Globus pallidus (tissue), 1 donor: ENCODE measurements at places on chromosomes 5 and 9.
A peak's percentile ranks its signal among the peaks of the same experiment; 100 is the strongest.

GRCh38 chr5:57370376-57370775, 112.2 kb downstream of the ACTBL2 start:
- no peak for DNase-seq

- DNase-seq, result no peak
Measured at GRCh38 chr9:105883847-105884246, 189.5 kb downstream of the TMEM38B start.

GRCh38 chr9:15248621-15249020, 58.4 kb downstream of the TTC39B start:
- DNase-seq, result no peak

GRCh38 chr9:101840694-101841188, 102.3 kb upstream of the GRIN3A start:
- no peak for DNase-seq

DNA sequence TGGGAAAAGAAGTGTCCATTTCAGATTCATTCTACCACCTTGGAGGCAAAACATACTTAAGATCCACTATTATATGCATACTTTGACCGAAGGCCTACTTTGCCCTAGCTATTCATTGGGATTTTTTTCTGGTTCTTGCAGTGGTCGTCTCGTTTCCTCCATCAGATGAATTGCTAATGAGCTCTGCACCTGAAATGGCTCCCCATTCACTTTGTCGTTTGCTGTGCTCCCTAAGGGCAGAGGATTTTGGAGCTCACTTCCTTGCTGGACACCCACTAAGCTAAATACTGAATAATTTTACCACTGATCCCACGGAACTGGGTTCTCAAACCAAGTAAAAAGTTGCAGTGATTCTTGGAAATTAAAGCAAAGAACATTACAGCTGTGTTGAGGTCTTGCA, 1.9 kb downstream of the KDM3B start:
- DNase-seq, result no peak

GRCh38 chr9:134331186-134332025, 5.2 kb downstream of the RXRA start:
- DNase-seq, result no peak

DNA sequence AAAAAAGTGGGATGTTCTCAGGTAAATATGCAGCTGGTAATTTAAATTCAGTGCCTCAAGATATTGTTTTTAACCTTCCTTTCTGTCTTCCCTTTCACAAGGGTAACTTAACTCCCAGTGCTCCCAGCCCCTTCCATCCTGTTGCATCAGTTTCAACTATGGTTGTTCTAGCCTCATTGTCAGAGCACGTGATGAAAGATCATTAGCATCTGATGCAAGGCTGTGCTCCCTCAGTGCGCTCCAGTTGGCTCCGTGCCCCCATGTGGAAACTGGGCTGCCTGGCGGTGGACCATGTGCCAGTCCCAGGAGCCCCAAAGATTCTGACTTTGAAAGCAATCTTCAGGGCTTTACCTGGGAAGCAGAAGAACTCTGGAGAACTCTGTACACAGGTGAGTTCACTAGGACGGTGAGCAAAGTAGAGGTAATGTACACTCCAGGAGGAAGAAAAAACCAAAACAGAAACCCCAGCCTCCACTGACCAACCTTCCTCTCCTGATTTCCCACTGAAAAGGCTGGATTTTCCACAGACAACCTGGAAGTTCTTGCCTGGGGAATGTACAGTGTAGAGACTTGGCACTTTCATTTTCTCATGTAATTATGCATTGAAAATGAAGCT, 96.9 kb downstream of the SLC1A3 start:
- DNase-seq, result no peak

DNA sequence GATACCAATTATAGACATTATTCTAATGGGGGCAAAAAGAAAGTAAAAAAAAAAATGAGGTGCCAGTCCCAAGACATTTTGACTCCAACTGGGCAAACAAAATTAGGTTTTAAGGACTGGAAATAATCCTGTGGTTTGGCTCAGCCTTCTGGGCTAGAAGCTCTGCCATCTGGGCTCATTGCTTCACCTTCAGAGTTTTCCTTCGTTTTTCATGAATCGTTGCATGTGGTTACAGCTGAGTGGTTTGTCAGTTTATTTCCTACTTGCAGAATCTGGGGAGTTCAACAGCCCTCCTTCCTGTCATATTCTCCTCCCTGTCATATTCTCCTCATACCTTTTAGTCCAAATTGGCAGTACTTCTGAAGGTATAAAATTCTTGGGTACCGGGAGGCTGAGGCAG, 12.0 kb downstream of the UGT3A2 start:
- DNase-seq, result no peak

DNA sequence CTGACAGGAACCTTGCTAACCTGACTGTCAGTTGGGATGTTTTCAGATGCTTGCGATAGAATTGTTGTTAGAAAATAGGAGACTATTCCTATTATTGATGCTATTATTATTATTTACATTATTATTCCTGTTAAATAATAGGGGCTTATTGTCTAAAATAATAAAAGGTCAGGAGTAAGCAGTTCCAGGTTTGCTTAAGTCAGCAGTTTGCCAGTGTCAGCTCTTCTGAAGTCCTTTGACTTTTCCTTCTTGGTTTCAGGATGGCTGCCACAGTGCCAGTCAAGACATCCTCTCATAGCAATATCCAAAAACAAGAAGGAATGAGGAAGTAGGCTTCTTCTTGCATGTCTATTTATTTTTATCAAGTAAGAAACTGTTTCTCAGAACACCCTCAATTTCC, 141.7 kb upstream of the MARCHF11 start:
- no peak for DNase-seq

GRCh38 chr5:129670957-129671500, 76.9 kb upstream of the MINAR2 start:
- DNase-seq, result no peak

- no peak for DNase-seq
Measured at GRCh38 chr5:39371367-39371635, 7.0 kb upstream of the C9 start.

GRCh38 chr5:120365656-120366446, 98.2 kb upstream of the PRR16 start:
- DNase-seq, result no peak

DNA sequence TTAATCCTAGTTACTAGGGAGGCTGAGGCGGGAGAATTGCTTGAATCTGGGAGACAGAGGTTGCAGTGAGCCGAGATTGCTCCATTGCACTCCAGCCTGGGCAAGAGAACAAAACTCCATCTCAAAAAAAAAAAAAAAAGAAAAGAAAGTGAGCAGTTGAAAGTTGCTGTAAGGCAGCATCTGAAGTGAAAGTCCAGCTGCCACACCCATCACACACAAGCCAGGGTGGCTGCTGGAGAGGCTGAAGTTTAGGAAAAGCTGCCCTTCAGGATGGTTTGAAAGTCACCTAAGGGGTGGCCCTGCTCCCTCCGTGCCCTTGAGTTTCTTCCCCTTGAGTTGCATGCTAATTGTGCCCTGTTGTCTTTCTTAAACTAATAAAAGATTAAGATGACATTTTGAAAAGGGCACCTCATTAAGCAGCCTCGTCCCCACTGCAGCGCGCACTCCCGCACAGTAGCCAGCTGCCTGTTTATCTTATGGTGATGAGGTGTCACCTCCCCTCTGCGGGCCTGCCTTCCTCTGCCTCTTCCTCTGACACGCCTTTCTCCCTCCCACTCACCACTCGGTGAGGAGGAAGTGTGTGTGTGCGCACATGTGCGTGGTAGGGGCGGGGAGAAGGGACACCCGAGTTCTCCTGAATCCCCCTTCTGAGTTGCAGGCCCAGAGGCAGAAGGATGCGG, 104.2 kb upstream of the PANK3 start:
- no peak for DNase-seq

DNA sequence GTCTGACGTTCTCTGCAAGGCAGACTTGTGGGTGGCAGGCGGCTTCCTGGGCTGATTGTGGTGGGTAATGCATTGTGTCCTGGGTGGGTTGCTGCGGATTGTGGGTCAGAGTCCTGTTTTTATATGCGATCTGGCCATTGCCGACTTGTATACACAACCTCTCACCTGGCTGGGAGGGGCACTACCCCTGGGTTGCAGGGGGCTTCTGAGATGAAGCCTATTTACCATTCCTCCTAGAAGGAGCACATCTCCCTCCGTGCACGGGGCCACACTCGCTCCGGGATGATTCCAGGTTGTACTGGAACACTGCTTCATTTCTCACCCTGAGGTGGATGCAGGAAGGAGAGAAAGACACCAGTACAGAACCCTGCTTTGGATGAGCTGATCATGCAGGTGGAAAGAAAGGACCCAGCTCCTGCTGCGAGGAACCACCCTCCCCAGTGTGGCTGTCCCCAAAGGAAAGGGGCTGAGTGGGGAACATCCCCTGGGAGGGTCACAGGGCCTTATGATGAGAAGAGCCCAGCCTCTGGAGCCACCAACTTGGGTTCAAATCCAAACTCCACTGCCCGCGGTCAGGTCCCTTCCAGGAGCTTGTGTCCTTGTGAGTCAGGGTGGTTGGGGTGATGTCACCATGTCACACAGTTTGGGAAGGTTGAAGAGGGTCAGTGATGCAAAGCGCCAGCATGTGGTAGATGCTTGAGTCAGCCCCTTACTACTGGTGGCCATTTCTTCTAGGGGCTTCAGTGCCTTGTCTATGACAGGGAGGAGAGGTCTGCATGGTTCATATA, 151.8 kb upstream of the COL5A1 start:
- DNase-seq, result no peak

DNA sequence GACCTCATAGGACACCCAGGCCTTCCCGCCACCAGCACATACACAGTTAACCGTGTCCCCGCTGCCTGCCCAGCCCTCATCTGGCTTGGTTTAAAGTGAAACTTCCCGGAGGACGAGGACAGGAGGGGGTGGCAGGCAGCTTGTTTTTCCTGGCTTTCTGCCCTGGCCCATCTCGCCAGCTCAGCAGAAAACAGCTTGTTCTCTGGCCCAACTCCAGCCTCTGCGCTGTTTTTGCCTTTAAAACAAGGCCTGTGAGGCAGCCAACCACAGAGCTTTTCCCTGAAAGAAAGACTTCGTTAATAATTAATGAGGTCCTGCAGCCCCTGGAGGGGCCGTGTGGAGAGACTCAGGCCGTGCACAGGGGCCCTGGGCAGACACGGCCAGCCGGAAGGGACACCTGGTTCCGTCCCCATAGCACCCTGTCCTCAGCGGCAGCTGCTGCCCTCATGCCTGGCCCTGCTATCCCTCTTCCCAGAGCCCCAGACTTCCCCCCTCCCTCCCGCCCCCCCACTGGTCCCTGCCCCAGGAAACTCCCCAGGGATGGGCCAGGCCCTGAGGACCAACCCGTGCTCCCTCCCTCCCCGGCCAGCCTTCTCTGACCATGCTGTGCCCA, 108.7 kb downstream of the RXRA start:
- peak; percentile 96 for DNase-seq

- DNase-seq, result no peak
Measured at GRCh38 chr5:178670351-178670885, 43.6 kb upstream of the CLK4 start.

DNA sequence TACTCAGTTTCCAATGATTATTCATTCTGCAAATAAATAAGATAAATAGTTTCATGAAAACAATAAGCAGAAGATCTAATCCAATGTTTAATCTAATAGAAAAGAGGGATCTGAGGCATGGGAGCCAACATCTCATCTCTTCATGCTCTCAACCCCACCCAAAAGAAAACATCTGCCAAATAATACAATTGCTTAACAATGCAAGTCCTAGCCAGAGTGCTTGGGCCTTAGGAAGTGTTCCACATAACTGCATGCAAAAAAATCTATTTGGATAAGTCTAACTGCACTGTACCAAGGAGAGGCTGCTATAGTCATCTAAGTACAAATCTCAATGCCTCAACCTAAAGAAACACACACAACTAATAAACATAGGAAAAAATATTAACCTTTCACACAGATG, 606.0 kb downstream of the CDH9 start:
- DNase-seq, result no peak

DNA sequence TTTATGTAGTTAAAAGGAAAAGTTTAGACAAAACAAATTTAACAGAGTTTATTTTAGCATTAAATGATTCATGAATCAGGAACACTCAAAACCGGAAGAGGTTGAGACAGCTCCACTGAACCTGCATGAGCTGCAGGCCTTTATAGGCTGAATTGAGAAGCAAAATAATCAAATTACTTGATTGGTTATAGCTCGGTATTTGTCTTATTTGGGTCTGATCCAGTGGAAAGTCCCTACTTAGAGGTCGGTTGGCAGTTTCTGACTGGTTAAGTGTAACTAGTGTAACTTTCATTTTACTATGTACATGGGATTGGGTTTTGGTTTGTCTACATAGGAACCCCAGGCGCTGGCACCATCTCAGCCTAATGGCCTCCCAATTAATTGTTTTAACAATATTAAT, 74.1 kb upstream of the PIK3R1 start:
- no peak for DNase-seq

DNA sequence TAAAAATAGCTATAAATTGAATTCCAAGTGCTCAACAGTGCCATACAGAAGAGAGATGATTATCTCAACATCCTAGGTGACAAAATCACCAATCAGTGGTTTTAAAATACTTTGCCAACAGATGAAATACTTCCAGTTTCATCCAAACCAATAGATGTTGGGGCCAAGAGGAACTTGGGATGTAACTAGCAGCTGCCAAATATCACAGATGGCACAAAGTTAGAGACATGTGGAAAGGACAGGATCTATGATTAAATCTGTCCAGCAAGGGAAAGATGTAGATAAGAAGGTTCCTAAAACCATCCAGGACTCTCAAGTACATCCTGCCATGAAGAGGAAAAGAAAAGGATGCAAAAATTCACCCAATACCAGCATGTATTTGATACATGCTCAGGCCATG, 23.8 kb downstream of the TRPM3 start:
- no peak for DNase-seq

DNA sequence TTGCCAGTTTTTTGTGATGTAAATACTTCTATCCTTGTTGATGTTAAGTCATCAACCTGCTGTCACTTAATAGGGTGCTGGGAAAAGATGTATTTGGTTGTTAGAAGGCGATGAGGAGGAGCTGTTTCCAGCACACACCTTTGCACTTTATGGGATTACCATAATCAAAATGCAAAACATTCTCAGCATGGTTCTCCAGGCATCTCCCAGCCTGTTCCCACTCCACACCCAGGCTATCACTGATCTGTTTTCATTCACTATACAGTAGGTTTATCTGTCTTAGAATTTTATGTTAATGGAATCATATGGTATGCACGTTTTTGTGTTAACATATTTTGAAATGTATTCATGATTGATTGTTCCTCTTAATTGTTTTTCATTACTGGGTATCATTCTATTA, 35.9 kb downstream of the PCSK5 start:
- DNase-seq, result no peak

DNA sequence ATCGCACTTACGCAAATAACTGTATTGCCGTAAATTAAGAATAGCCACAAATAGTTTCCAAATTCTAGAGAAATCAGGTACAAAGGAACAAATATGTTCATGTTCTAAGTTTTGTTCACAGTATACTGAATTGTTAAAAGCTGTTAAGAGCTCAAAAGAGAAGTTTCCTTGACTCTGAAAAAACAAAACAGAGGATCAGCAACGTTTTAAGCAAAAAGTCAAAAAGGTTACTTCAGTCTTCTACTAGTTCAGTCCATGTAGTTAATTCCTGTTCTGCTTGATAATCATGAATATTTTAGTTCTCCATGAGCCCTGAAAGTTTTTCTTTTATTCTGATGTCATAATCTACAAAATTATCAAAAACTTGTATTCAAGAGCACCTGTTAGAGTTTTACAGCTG, 128.6 kb upstream of the MAST4 start:
- DNase-seq, result no peak

- DNase-seq, result peak; percentile 16
Measured at GRCh38 chr5:4640795-4641194, 499.3 kb upstream of the ADAMTS16 start.

GRCh38 chr5:155416765-155417164, 403.2 kb downstream of the KIF4B start:
- DNase-seq, result no peak

- no peak for DNase-seq
Measured at GRCh38 chr5:109935833-109936490, 246.2 kb downstream of the MAN2A1 start.

GRCh38 chr9:115039516-115040120, 78.3 kb downstream of the TNC start:
- peak; percentile 14 for DNase-seq
